ENCODE measurements at places on chromosomes 6 and 20.

- DNase-seq: no peak
- no peaks in the 10 kb centered on the region for H3K4me1 ChIP-seq
Measured at GRCh38 chr6:71852948-71853347, 33.4 kb upstream of the RIMS1 start.

DNA sequence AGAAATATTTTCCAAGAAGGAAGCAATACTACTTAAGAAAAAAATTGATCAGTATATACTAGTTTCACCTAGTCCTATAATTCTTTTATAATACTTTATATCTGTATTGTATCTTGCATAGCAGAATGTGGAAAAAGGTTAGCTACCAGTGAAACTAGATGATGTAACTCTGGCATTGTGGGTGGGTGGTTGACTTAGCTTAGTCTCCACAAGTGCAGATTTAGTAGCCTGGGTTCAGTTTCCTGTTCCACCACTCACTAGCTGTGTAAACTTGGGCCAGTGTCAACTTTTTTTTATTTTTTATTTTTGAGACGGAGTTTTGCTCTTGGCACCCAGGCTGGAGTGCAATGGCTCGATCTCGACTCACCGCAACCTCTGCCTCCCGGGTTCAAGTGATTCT is 2.0 kb downstream of the MUC21 start:
- no peak overlapping the region for H3K4me3 ChIP-seq
- peaks cover 6% of the 10 kb centered on the region for H3K4me1 ChIP-seq
- no peak overlapping the region for H3K27ac ChIP-seq
- DNase-seq: no peak
- peaks cover 16% of the 10 kb centered on the region for H3K27me3 ChIP-seq
- no peaks in the 10 kb centered on the region for H3K36me3 ChIP-seq

DNA sequence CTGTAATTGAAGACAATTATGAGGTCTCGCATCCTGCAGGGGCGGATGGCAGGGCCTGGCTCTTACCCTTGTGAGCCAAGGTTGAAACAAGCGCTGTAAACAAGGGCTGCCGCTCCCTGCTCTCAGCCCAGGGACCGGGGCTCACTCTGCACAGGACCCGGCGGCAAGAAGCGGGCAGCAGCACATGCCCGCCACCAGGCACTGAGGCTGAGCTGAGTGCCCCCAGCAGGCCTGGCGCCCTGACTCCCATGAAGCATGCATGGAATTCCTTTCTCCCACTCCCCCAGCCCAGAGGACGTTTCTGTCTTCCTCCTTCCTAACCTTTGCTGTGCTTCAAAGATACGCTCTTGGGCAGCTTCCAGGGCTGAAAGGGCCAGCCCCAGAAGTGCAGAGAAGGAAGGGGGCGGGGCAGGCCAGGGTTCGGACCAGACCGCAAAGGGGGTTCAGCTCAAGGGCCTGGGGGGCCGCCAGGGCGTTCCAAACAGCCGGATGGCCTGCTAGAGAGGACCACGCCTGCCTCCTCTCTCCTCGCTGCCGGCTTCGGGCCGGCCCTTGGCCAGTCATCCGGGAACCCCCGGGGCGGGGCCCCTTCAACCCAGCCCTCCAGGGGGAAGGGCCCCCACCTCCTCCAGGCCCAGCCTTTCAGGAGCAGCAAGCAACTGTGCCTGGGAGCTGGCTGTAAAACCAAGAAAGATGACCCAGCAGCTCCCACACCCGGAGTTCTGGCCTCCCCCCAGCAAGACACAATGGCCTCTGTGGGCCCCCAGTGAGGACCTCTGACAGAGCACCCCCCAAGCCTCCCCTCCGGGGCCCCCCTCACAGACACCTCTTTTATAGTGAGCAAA is 109.9 kb downstream of the NOL4L start:
- no peak for DNase-seq
- H3K36me3 ChIP-seq: no peaks in the 10 kb centered on the region
- H3K4me3 ChIP-seq: no peak overlapping the region
- H3K27me3 ChIP-seq: no peaks in the 10 kb centered on the region
- H3K27ac ChIP-seq: no peak overlapping the region

DNA sequence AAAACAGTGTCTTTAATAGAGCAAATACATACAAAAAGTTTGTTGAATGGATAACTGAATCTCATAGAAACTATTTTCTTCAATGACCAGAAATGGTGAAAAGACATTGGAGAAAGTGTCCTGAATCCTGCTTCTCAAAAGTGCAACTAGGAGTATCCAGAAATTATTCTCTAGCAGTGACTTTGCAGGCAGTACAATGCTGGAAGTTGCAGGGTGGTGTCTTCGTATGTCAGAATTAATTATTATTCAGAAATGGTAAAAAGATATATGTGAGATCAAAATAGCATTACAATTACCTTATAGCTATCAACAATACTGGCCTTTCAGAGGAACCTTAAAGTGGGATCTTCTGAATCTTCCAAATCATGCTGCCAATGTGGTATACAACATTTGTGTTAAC is 10.0 kb downstream of the FRK start:
- no peaks in the 10 kb centered on the region for H3K27me3 ChIP-seq
- H3K4me3 ChIP-seq: no peak overlapping the region
- H3K27ac ChIP-seq: no peak overlapping the region
- no peaks in the 10 kb centered on the region for H3K36me3 ChIP-seq
- peaks cover 7% of the 10 kb centered on the region for H3K4me1 ChIP-seq
